AG10803 (cell line): ENCODE measurements at places on chromosomes 7 and 10.

GRCh38 chr10:101763141-101763846, 12.6 kb downstream of the FGF8 start:
- no peak for DNase-seq

- peak; percentile 46 for DNase-seq
These were observed 757.3 kb downstream of the TYW1 start for GRCh38 chr7:67753891-67754290.

- no peak for DNase-seq
These were observed 11.9 kb downstream of the GSDME start for GRCh38 chr7:24745355-24745754.

DNA sequence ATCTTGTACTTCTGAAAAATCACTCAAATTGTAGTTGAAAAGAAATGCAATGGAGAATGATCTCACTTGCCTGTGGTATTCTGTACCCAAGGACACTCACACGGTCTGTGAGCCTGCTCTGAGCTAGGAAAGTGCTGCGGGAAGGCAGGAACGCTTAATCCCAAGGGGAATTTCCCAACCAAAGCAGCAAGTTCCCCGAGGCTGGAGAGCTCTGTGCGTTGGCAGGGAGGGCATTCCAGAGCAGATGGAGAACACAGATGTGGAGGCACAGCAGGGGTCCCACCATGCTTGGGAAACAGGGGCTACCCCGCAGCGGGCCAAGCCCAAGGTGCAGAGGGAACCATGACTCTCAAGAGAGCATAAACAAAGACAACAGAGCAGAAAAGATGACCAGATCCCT, 13.6 kb downstream of the SVIL start:
- peak; percentile 85 for DNase-seq

- DNase-seq = no peak
These were observed 17.1 kb upstream of the EZH2 start for GRCh38 chr7:148901178-148901577.

DNA sequence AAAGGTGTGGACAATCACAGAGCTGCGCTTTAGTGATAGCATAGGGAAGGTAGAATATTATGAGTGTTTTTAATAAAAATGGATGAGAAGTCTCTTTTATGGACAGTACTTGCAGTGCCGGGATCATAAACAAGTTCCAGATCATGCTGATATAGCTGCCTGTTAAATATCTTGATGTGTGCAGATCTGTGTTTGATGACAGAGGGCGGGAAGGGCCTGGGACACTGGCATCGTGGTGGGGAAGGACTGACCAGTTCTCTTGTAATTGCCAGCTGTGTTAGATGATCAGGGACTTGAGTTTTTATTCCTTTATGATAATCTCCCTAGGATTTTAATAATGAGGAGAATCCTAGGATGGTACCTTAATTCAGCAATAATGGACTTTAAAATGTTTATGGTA, 14.6 kb downstream of the SND1 start:
- DNase-seq = no peak

GRCh38 chr10:805620-806305, 116.3 kb upstream of the DIP2C start:
- no peak for DNase-seq

DNA sequence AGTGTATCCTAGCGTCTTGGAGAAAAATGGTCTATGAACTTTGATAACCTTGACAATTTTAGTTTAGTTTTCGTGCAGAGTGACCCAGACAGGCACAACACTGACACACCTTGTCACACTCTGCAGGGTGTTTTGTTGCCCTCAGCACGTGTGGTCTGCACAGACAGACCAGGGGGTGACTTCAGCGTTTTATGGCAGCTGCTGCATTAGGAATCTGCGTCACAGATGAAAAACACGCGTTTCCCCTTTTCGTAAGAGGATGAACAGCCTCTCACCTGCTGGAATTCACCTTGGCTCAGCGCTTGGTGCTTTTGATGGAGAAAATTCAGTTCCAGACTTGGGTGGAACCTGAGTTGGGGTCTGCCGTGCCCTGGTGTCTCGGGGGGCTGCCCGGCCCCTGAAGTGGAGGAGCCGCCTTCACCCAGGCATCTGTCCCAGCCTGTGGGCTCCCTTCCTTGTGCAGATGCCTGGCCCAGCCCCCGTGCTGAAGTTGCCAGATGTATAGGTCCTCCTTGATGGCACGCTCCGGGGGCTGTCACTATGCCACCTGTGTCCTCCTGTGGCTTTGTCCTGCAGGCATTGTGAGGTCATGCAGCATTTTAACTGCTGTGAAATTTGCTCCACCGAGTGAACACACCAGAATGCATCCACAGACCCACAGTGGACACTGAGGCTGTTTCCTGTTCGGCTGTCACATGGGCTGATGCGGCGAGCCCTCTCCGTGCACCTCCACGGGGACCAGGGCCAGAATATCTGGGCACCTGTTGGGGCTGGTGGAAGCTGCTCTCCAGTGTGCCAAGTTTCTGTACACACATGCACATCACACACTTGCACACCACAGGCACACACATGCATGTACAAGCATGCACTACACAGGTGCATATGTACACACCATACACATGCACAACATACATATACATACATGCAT, 18.3 kb downstream of the INPP5A start:
- DNase-seq = no peak

GRCh38 chr7:76326646-76327233, 24.3 kb downstream of the HSPB1 start:
- no peak for DNase-seq

DNA sequence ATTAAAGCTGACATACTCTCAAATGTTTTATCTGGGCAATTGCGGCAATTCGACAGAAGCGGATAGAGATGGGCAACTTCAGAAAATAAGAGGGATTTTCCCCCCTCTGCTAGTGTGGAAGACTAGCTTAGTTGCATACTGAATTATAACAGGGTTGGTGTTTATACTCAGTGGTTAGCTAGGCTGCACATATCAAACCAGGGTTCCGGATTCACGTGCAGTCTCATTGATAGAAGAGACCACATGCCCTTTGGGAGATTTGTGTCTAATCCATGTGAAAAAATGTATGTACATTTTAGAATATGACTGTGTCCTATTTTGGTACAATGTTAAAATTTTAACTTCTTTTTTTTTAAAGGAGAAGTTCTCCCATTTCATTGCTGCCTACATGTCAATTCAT, 136.9 kb upstream of the FZD1 start:
- no peak for DNase-seq

DNA sequence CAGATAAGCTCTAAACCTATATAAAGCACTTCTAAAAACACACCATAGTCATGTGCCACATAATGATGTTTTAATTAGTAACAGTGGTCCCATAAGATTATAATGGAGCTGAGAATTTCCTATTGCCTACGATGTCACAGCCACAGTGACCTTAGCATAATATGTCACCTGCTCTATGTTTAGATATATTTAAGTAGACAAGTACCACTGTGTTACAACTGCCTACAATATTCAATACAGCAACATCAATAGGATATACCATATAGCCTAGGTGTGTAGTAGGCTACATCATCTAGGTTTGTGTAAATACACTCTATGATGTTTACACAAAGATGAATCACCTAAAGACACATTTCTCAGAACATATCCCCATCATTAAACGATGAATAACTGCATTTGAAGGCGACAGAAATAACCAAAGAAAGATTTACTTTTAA, 24.5 kb downstream of the GPR22 start:
- DNase-seq = no peak

DNA sequence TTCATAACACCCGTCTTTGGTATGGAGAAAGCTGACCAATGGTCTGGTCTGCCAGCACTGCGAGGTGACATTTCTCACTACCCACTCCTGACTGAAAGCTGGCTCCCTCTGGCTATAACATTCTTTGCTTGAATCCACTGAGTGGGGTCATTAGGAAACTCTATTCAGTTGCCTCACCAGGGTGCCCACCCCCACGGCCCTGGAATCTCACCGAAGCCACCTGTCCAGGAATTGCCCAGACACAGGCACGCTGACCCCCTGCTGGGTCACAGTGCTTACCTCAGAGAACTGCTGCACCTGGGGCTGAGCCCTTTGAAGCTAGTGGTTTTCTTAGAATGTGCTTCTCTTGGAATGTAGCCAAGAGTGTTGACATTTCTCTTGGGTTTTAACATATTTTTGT, 28.6 kb downstream of the HECW1 start:
- DNase-seq = no peak

- DNase-seq = no peak
These were observed 55.4 kb upstream of the LMTK2 start for GRCh38 chr7:98051118-98051744.

GRCh38 chr10:92809840-92810239, 38.5 kb upstream of the EXOC6 start:
- DNase-seq = no peak

DNA sequence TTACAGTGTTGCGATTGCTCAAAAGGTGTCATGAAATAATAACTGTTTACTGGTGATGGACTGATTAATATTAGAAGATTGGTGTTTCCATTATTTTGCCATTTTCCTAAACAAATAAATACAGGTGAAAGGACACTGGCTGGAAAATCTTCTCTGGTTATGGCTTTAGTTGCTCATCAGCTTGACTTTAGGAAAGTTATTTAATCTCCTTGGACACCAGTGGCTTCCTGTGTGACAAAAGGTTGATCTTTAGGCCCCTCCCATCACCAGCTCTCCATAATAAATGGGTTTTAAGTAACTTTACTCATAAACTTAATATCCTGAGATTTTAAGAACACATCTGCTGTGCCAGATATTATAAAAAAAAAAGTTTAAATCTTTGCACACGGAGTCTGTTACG, 737 bp downstream of the CABCOCO1 start:
- no peak for DNase-seq

DNA sequence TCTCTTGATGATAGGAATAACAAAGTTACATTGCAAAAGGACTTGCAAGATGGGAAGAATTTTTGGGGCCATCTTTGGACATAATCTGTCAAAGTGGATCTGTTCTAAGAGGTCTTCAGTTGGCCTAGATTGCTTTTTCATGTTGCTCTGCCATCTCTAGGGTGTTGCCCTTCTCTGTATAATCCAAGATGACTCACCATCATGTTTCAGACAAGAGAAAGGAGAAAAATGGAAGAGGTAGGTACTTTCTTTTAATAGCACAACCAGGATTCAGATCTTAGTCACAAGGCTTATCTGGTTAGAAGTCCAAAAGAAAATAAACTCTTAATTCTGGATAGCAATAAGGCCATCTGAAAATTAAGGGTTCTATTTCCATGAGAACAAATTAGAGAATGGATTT, 38.7 kb upstream of the FOXP2 start:
- no peak for DNase-seq

DNA sequence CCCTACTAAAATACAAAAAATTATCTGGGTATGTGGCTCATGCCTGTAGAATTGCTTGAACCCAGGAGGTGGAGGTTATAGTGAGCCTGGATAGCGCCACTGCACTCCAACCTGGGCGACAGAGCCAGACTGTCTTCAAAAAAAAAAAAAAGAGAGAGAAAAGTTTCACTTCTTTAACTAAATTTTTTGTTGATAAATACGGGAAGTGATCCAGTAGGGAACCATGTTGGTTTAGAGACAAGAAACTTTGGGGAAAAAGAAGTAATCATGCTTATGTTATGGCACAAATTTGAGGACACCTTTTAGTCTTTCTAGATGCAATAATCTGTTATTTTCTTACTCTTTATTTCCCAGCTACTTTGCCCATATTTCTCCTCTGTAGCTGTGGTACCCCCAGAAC, 309.7 kb downstream of the TYW1 start:
- DNase-seq = no peak

GRCh38 chr7:98126311-98127142, 19.9 kb downstream of the LMTK2 start:
- no peak for DNase-seq

DNA sequence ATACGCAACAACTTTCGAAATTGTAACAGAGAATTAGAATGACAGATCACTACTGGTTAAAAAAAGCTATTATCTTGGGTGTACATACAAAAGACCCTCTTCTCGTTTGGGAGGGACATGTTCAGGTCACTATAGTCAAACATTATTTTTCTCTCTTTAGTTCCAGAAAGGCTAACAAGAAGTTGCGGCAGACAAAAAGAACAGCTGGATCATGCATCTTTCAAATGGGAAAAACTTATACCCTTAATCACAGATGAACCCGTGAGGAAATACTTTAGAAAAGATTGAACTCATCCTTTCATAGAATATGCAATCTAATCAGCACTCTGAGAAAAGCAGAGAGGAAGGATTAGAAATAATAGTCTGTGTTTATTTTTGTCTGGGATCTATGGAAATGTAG, 72.5 kb downstream of the EVX1 start:
- DNase-seq = no peak

GRCh38 chr7:128757203-128757602, 18.0 kb downstream of the CALU start:
- peak; percentile 37 for DNase-seq

GRCh38 chr7:123769371-123769770, 20.6 kb upstream of the WASL start:
- peak; percentile 25 for DNase-seq

DNA sequence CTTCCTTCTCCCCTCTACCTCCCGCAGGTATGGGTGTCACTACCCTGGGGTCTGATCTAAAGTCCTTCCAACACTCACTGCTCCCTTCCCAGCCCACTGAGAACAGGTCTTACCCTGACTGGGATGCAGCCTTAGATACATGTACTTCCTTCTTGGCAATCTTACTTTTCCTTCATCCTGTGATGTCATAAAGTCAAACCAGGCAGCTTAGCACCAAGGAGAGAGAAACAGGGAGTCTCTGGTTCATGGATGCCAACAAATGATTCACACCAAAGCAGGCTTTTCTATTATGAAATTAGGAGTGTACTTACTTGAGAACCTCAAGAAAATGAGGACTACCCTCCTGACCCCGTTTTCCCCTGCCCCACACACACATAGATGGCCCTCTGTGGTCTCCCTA, 111.0 kb upstream of the KMT2E start:
- DNase-seq = peak; percentile 32

- no peak for DNase-seq
These were observed 138.3 kb downstream of the GNAT3 start for GRCh38 chr7:80373429-80374032.

DNA sequence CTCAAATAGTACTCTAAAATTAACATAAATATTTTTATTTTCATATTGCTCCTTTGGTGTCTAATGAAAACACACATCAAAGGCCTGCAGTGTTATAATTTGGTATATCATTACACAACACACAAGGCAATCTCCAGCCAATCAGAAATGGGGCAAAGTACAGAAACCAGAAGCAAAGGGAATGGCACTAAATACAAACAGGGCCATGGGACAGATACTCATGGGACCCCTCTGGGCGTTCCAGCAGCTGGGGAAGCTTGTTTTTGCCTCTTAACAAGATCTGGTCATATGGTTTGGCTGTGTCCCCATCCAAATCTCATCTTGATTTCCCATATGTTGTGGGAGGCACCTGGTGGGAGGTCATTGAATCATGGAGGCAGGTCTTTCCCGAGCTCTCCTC, 551.8 kb upstream of the NRP1 start:
- DNase-seq = no peak

DNA sequence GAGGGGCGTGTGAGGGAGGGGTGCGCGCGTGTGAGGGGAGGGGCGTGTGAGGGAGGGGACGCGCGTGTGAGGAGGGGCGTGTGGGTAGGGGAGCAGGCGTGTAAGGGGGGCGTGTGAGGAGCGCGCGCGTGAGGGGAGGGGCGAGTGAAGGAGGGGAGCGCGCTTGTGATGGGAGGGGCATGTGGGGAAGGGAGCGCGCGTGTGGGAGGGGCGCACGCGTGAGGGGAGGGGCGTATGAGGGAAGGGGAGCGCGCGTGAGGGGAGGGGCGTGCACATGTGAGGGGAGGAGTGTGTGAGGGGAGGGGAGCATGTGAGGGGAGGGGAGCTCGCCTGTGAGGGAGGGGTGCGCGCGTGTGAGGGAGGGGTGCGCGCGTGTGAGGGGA, 19.1 kb downstream of the MXI1 start:
- peak; percentile 92 for DNase-seq

- DNase-seq = no peak
These were observed 52.2 kb downstream of the PDGFA start for GRCh38 chr7:467393-467828.

GRCh38 chr7:100612730-100613390, 520 bp downstream of the MOSPD3 start:
- no peak for DNase-seq
